ENCODE measurements at places on chromosomes 2 and 18. TPM values are rescaled to one million over a fixed set of nuclear protein-coding genes. Genes with fewer than 3 reads are reported as not detected.

Gene UPP2
- total RNA-seq, result not detected

DNA sequence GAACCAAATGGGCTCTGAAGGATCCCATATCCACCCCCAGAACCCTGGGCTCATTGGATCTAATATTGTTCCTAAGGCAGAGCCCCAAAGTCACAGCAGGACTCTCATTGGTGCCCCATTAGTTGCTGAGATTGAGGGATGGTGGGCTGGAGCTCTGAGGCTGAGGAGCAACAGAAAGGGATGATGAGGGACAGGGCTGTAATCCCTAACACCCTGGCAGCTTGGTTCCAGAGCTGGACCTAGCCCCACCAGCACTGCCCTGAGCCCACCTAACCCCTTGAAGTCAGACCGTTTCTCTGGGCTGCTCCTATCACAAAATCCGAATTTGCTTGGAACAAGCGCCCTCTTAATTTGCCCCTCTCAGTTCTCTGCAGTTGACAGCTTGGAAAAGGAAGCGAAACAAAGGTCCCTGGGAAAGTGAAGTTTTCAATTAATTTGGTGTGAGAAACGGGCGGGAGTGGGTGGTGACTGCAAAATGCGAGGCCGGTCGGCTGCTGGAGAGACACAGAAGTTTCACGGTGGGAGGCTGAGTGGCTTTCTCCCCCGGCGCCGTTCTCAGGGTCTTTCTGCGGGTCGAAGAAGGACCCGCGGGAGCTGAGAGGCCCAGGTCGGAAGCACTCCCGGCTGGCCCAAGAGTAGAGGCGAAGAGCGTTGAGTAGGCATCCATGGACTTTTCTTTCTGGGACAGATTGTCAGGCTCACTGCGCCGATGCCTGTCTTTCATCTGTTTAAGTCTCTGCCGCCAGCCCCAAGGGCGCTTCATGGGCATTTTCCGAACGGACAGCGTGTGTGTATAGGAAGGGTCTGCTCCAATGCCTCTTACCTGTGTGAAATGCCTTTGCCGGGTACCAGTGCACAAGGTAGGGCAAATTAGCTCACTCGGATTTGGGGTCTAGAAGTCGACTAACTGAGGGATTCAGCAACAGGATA is 927 bp upstream of the HOXD13 start:
- H3K4me3 ChIP-seq, result peak overlapping the region; percentile 41
- DNase-seq, result no peak
- H3K27ac ChIP-seq, result peak overlapping the region; percentile 59
- peaks cover 92% of the 10 kb centered on the region for H3K27me3 ChIP-seq
- peaks cover 3% of the 10 kb centered on the region for H3K4me1 ChIP-seq

Gene KCNG3
- total RNA-seq, result 0.16 TPM

DNA sequence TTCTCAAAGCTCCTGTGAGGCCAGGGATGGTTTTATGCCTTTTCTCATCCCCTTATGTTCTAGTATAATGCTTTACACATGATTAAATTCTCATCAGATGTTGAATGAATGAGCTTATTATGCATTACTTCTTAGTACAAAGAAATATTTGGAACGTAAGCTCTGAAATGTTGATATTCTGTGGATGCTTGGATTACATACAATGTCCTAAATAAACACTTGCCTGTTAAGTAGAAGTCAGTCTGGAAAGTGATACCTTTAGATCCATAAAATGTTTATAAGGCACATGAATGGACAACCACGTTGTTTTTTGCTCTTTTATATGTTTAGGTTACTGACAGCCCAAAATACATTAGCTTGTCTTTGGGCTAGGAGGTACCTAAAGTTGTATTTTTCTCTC is 248.6 kb downstream of the NEDD4L start:
- H3K27me3 ChIP-seq, result no peaks in the 10 kb centered on the region
- H3K27ac ChIP-seq, result no peak overlapping the region
- no peak overlapping the region for H3K4me3 ChIP-seq
- peaks cover 5% of the 10 kb centered on the region for H3K36me3 ChIP-seq
- no peak for DNase-seq

DNA sequence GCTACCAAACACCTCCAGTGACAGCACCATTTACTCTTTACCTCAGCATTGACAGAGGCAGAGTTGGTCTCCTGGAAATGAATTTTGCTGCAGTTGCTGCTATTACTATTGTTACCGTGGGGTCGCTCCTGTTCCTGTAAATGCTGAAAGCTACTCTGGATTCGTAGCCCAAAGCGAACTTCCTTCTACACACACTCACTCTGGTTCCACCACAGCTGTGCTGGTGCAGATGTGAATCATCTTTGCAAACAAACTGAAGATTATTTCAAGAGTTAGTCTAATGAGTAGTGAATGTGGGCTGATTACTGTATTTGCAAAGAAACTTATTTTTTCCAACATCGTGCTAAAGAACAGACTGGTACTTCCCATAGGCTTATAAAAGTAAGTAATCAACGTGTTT is 304.0 kb downstream of the LPIN1 start:
- no peak for DNase-seq
- H3K36me3 ChIP-seq, result no peaks in the 10 kb centered on the region
- peaks cover 4% of the 10 kb centered on the region for H3K27me3 ChIP-seq
- no peaks in the 10 kb centered on the region for H3K4me1 ChIP-seq
- no peak overlapping the region for H3K4me3 ChIP-seq

GRCh38 chr2:37614061-37614738 is 57.2 kb downstream of the CDC42EP3 start:
- H3K27me3 ChIP-seq, result no peaks in the 10 kb centered on the region
- H3K27ac ChIP-seq, result no peak overlapping the region
- H3K4me3 ChIP-seq, result no peak overlapping the region
- H3K4me1 ChIP-seq, result peaks cover 17% of the 10 kb centered on the region
- H3K36me3 ChIP-seq, result no peaks in the 10 kb centered on the region

DNA sequence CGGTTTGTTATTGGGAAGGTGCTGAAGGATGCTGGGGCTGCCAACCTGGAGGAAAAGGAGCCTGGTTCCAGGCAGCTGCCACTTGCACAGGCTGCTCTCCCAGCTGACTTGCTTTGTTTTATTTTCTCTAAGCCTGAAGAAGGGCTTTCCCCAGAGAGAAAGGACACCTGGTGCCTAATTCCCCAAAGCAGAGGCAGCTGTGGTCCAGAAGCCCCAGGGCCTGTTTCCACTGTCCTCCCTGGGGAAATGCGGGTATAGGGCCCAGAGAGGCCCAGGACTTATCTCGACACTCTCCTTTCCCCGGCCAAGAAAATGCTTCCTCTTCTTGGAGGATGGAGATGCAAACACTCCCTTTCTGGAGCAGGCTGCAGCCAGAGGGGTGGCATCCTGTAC is 30.1 kb downstream of the INO80C start:
- DNase-seq, result no peak
- H3K4me1 ChIP-seq, result peaks cover 7% of the 10 kb centered on the region
- no peaks in the 10 kb centered on the region for H3K27me3 ChIP-seq
- no peak overlapping the region for H3K4me3 ChIP-seq
- H3K27ac ChIP-seq, result no peak overlapping the region

- peaks cover 10% of the 10 kb centered on the region for H3K27me3 ChIP-seq
- H3K27ac ChIP-seq, result no peak overlapping the region
- no peak for DNase-seq
- H3K4me3 ChIP-seq, result no peak overlapping the region
- H3K36me3 ChIP-seq, result peaks cover 2% of the 10 kb centered on the region
- peaks cover 3% of the 10 kb centered on the region for H3K4me1 ChIP-seq
Observed at GRCh38 chr2:207523005-207523404, 6.8 kb upstream of the CREB1 start.

DNA sequence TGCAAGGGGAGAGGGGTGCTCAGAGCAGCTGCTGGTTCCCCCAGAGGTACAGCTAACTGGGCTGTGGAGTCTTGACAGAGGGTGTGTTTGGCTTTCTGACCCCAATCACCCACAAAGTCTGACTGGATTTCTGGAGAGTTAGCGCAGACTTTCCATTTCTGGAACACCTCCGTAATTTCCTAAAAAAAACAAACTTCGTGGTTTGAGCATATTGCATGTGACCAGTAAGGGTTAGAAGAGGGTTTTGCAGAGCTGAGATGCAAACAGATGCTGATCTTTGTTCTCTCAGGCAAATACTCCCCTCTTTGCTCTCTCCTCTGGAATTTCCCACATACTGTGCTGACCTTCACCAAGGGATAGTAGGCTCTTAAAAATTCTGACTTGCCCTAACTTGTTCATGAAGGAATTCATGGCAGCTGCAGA is 44.5 kb upstream of the TMEM247 start:
- peaks cover 5% of the 10 kb centered on the region for H3K27me3 ChIP-seq
- no peak overlapping the region for H3K27ac ChIP-seq
- H3K4me1 ChIP-seq, result peaks cover 4% of the 10 kb centered on the region

- no peaks in the 10 kb centered on the region for H3K27me3 ChIP-seq
- H3K4me1 ChIP-seq, result peaks cover 11% of the 10 kb centered on the region
- no peak overlapping the region for H3K27ac ChIP-seq
Observed at GRCh38 chr2:112758711-112759110, 5.7 kb downstream of the CKAP2L start.

Gene ANO7
- total RNA-seq, result 3.0 TPM

Gene FBLN7
- 9.3 TPM for total RNA-seq

DNA sequence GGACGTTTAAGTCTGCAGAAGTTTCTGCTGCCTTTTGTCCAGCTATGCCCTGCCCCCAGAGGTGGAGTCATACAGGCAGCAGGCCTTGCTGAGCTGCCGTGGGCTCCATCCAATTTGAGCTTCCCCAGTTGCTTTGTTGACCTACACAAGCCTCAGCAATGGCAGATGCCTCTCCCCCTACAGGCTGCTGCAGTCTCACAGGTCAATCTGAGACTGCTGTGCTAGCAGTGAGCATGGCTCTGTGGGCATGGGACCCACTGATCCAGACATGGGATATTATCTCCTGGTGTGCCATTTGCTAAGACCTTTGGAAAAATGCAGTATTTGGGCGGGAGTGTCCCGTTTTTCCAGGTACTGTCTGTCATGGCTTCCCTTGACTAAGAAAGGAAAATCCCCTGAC is 726.0 kb downstream of the ERBB4 start:
- no peaks in the 10 kb centered on the region for H3K27me3 ChIP-seq
- no peak overlapping the region for H3K4me3 ChIP-seq
- no peak overlapping the region for H3K27ac ChIP-seq
- H3K36me3 ChIP-seq, result peaks cover 7% of the 10 kb centered on the region
- DNase-seq, result no peak
- no peaks in the 10 kb centered on the region for H3K4me1 ChIP-seq

DNA sequence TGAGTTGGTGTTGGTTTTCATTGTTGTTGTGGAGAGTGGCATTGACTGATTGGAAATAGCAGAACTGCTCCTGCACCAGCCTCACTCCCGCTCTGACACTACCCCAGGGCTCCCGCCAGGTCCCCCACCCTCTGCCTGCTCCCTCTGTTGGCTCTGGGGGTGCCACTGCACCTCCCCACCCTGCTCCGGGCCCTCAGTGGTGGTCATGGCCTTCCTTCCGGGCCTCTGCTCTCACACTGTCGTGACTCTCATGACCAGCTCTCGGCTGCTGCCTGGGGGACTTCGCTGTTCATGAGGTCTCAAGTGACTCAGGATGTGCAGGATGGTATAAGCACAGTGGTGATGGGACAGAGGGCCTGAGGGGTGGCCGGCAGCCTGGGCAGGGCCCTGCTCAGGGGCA is 113.2 kb downstream of the MARCHF4 start:
- H3K4me1 ChIP-seq, result no peaks in the 10 kb centered on the region
- H3K27me3 ChIP-seq, result peaks cover 9% of the 10 kb centered on the region
- no peaks in the 10 kb centered on the region for H3K36me3 ChIP-seq
- H3K4me3 ChIP-seq, result no peak overlapping the region
- no peak for DNase-seq

Gene DIPK1C
- not detected for total RNA-seq

Gene REG3G
- total RNA-seq, result not detected

Gene GPR75
- total RNA-seq, result 3.9 TPM
